Activated T-helper 17 cell treated with anti-CD3 and anti-CD28 coated beads, Interleukin-2, amount 50 U/mL, for 72 hours (primary cell): ENCODE measurements at places on chromosomes 2 and 18. TPM values are rescaled to one million over a fixed set of nuclear protein-coding genes. Genes with fewer than 3 reads are reported as not detected.

DNA sequence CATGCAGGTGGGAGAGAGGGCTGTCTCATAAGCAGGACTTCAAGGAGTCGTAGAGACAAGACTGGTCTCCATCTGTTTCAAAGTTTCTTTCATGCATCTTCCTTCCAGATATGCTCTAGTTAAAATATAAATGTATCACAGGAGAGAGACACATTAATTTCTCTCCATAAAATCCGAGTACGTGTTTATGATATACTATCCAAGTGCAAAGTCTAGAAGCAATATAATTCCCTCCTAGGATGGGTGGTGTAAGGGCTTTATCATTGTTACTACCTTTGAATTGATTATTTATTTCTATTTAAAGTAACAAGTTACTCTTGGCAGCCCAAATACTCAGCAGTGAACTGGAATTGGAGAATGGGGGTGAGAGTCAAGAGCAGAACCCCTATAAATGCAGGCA is 172.3 kb downstream of the LRRTM1 start:
- ATAC-seq: no peak

DNA sequence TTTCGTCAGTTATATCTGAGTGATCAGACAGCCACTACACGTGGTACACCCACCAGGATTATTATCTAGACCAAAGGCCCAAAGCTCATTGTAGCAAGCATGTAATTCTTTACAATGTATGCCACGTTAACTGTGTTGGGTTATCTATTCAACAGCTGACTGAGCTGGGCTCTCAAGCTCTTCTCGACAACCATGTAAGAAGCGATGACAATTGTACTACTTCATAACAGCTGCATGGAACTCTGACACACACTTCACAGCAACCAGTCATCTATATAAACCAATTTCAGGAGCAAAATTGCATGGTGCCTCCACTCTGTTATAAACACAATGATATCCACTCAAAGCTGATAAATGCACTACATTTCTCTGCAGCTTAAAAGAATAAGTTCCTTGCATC is 701.8 kb downstream of the NR4A2 start:
- ATAC-seq: no peak

DNA sequence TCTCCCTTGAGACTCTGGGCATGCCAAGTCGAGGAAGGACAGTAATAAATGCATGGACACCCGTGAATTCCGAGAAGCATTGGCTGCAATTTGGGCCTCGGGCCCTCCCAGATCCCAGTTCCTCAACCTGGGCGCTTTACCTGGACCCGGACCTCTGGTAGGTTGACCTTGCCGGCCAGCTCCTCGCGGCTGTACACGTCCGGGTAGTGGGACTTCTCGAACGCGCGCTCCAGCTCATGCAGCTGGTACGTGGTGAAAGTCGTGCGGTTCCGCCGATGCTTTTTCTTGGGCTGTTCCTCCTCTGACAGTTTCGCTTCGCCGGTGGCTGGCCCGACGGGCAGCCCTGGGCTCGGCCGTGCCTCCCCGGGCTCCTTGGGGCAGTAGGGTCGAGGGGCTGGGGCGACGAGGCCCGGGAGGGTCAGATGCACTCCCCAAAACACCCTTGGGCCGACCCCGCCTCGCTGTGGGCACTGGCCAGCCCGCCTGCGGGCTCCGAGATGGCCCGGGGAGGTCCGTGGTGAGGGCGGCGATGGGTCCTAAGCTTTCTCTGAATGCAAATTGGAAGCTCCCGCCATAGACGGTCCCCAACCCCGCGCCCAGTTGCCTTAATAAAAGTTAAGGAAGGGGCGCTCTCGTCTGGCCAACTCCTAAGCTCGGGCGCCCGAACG is 899 bp downstream of the RAX start:
- no peak for ATAC-seq

DNA sequence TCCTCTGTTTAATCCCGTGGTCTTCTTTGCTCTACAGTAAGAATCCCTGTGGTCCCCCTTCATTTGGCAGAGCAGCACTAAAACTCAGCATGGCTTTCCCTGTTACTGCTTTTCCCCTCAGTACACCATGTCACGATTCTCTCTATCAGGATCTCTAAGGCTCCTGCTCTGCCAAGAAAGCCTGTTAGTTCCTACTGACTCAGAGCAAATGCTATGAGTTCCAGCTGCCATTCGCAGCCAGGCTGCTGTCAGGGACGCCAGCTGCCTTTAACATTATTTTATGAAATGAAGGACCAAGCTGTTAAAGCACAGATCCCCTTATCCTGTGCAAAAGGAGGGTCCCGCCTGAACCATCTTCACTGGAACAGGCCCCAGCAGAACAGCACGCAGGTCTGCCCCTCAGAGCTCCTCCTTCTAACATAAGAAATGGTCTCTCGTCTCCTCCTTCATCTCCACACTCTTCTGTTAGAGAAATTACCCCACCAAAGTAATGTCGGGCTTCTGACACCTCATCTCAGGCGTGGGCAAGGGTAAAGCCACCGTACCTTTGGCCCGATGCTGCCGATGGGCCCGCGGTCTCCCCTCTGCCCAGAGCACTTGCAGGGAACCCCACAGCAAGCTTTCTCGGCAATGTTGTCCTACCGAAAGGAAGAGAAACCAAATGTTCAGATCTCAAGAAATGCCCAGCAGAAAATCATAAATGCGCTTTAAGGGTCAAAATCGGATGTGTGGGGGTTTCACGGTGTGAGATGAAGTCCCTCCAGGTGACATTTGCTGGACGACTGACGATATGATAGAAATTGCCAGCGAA is 52.6 kb downstream of the COL6A3 start:
- ATAC-seq: no peak

- no peak for ATAC-seq
Observed at GRCh38 chr18:58726671-58727070, 55.4 kb downstream of the MALT1 start.

DNA sequence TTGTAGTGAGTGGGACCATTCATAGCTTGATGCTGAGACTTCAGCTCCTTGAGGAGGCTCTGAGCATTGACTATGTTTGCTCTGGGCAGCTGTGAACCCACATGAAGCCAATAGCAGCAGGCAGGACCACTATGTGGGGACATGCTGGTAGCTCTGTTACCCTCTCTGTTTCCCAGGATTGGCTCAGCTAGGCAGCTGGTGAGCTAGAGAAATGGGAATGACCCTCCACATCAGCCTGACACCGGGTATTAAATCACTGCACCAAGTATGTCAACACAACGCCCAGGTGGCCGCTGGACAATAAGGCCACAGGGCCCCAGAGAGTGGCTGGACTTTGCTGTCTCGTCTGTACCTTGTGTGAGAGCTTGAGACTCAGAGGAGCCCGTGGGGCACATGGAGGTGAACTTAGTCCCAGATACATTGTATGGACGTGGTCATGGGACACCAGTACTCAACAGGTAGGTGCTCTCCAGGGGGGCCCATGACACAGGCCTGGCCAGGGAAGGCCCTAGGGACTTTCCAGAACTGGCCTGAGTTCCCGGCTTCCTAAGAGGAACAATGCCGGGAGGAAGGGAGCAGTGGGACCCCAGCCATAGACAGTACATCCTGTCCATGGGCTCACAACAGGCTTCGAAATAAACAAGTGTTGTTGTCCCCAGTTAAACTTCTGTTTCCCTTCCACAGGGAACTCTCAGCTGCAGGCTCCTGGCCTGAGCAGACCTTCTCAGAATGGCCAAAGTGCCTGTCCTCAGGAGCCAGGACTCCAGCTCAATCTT is 35.2 kb downstream of the HS1BP3 start:
- no peak for ATAC-seq

DNA sequence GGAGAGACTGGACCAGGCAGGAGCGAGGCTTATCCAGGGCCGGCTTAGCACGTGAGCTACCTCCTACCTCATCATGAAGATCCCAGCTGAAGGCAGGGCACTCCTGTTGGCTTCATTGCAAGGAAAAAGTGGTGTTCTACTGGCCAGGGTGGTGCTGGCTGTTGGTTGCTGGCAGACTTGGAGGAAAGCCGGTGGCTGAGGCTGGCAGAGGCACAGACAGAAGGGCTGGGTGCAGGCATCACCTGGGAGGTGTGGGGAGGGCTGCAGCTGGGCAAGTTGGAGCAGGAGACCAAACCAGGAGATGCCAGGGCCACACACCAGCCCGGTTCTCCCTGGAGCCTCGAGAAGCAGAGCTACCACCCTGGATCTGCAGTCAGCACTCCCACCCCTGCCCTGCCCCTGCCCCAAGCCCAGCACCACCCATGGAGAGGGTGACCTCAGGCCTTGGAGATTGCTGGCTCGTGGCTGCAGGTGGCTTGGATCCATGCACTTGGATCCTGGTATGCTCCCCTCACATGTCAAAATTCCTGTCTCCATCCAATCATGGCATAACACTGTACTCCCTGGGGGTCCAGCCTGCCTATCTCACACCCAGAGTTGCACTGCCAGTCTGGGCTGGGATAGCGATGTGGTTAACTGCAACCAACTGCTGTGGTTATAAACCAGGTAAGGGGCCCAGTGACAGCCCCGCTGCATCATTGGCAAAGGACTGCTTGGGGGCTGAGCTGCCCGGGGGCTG is 49.7 kb downstream of the GLI2 start:
- ATAC-seq: no peak

DNA sequence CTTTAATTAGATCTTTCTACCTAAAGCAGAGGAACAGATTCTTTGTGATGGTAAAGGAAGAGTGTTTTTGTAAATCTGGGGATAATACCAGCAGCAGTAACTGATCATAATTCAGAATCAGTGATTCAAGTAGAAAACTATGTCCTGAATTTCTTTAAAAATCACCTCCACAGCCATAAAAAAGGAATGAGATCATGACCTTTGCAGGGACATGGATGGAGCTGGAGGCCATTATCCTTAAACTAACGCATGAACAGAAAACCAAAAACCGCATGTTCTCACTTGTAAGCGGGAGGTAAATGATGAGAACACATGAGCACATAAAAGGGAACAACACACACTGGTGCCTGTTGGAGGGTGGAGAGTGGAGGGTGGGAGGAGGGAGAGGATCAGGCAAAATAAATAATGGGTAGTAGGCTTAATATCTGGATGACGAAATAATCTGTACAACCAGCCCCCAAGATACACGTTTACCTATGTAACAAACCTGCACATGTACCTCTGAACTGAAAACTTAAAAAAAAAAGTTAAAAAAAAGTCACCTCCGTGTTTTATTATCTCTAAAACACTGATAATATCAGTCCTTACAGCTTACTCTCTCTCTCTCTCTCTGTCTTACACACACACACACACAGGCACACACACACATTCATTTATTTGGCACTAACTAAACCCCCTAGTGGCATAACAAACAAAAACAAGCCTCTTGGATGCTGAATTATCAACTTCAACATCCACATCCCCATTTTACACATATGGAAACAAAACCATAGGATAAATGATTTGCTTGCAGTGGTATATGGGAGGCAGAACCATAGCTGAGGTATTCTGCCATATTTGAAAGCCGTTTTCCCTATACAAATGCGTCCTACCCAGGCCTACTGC is 1.4 kb downstream of the TM4SF20 start:
- ATAC-seq: no peak

GRCh38 chr2:110979471-110980338 is 141.0 kb upstream of the BCL2L11 start:
- ATAC-seq: no peak

GRCh38 chr18:45526114-45526841 is 89.0 kb upstream of the SLC14A2 start:
- no peak for ATAC-seq

Gene PROKR1
- not detected for total RNA-seq

Gene EFEMP1
- total RNA-seq: not detected

Gene MAB21L4
- not detected for total RNA-seq

Gene FABP1
- total RNA-seq: not detected

GRCh38 chr2:106537791-106538191 is 50.6 kb downstream of the CD8B2 start:
- ATAC-seq: no peak

GRCh38 chr2:146129231-146129630 is 1609.3 kb upstream of the ZEB2 start:
- ATAC-seq: no peak

Gene DNAH7
- not detected for total RNA-seq
